Breast epithelium (tissue), 4 donors: ENCODE measurements at places on chromosomes 3 and 15. TPM values are rescaled to one million over a fixed set of nuclear protein-coding genes. Genes with fewer than 3 reads are reported as not detected.

Gene PLA1A
- 2.1 TPM for total RNA-seq

Gene SI
- not detected for total RNA-seq

DNA sequence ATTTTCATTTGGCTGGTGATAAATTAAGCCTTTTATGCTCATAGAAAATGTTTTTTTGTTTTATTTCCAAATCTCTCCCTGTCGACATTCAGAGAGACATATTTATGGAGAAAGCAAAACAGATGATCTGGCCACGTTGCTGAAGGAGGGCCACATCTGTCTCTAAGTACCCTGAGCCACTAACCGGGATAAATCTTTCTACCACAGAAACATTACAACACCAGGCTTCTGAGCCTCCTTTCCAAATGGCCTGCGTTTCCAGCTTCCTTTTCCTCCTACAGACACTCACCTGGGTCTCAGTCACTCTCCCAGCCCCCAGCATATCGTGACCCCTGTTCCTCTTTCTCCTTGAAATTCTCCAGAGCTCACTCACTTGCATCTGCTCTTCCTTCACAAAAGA is 161.0 kb downstream of the ARRDC4 start:
- DNase-seq, result no peak

- no peak for DNase-seq
Measured at GRCh38 chr15:98195796-98196195, 235.3 kb downstream of the ARRDC4 start.

- DNase-seq, result no peak
Measured at GRCh38 chr15:77367631-77368030, 52.3 kb downstream of the PEAK1 start.

DNA sequence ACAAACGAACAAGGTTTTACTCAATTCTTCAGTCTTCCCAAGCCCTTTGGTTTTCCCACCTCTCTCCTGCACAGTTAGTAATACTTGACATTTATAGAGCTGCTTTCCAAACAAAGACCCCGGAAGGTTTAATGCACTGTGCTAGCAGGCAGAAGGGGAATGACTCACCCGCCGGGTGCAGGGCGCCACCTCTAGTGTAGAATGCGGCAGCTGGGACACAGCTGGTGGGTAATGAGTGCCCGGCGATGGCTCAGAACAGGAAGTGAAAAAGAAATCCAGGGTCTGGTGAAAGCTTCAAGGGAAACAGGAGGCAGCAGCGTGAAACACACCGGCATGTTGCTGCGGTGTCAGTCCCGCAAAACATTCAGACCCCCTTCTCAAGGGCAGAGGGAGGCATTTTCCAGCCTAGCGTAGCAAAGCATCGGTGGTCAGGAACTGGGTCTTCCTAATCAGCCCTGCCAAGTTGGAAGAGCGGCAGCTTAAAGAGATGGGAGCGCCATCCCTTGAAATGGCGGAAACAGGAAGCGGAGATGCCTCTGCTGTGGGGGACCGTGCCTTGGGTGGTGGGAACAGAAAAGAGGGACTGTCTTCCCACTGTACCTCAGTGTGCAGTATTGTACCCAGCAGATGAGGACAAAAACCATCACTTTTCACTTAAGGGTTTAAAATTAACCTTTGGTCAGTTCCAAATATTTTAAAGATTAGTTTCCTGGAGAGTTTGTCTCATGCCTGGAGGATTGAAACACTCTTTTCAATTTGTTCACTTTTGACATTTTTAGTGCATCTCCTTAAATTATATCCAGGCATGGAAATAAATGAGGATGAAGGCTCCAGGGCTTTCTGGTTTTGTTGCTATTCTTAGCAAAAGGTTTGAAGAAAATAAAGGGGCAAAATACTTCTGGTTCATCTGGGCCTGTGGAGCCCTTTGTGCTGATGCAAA is 160.7 kb upstream of the MCTP2 start:
- no peak for DNase-seq
